ENCODE measurements at places on chromosomes 6 and 20.
A peak's percentile ranks its signal among the peaks of the same experiment; 100 is the strongest.

GRCh38 chr6:140909156-140909555, 1223.6 kb upstream of the GJE1 start:
- DNase-seq, result no peak

DNA sequence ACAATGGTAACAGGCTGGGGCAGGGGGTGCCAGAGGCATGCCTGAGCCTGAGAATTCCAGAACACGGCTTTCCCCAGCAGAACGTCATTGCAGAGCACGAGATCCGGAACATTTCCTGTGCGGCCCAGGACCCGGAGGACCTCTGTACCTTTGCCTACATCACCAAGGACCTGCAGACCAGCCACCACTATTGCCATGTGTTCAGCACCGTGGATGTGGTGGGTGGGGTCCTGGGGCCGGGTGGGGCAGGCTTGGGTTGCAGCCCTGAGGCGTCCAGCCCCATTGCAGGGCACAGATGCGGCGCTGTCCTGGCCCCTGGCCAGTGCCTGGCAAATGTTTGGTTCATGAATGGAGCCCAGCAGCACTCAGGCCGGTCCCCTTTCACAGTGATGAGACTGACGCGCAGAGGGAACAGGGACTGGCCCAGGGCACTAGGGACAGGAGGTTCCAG, 57.1 kb downstream of the TCP11 start:
- DNase-seq, result no peak

DNA sequence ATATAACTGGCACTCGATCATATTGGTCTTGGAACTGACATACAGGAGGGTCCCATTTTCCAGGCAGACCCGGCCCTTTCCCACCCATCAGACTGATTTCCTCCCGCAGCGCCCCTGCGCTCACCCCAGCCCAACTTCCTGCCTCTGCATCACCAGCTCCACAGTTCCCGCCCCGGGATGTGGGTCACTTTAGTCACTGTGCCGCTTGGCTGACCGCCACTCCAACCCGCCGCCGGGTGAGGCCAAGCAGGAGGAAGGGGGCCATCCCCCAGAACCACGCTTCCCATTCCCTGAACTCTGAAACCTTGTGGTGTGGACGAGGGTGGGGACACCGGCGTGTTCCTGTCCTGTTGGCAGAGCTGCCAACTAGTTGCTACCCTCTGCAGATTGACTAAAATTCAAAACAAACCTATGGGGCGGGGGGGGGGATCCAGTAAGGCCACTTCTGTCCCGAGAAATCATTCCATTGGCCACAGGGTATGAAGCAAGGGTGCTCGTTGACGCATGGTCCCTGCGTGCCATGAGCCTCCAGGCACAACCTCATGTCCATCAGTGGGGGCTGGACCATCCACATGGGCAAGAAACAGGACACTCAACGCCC, 12.3 kb downstream of the TGM2 start:
- no peak for DNase-seq

GRCh38 chr6:1491591-1492319, 102.4 kb downstream of the FOXF2 start:
- no peak for DNase-seq

GRCh38 chr6:27059621-27060425, 187.7 kb upstream of the PRSS16 start:
- peak; percentile 83 for DNase-seq

DNA sequence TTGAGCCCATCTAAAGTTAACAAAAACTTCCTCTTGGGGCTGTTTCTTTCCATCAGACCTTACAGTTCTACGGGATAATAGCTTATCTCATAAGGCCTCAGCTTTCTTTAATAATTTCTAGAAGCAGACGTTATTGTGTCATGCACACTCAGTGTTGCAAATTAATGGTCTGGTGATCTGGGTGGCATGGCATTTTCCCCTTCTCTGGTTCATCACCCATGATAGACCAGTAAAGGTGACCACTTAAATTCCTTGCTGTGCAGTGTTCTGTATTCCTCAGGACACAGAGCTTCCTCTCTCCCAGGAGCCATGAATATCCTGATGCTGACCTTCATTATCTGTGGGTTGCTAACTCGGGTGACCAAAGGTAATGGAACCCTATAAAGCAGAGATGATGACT, at the start of gene DEFB125:
Gene DEFB125, plus strand, starts transcription at position 272 of the 400 bp plus-strand sequence. Its CDS starts 38 bp downstream, at position 310.
- no peak for DNase-seq

GRCh38 chr20:63223121-63223825, 7.3 kb upstream of the YTHDF1 start:
- DNase-seq, result no peak

GRCh38 chr6:167415441-167415961, 90.6 kb downstream of the TTLL2 start:
- no peak for DNase-seq

GRCh38 chr20:24998631-24999445, 6.3 kb upstream of the APMAP start:
- DNase-seq, result no peak

- DNase-seq, result no peak
Observed at GRCh38 chr6:71463061-71463460, 174.4 kb downstream of the OGFRL1 start.

- DNase-seq, result no peak
Observed at GRCh38 chr6:20438462-20439070, 36.9 kb downstream of the E2F3 start.

- DNase-seq, result no peak
Observed at GRCh38 chr6:154448448-154449096, 61.9 kb downstream of the CNKSR3 start.

GRCh38 chr6:125918681-125919566, 37.6 kb upstream of the HINT3 start:
- DNase-seq, result no peak

DNA sequence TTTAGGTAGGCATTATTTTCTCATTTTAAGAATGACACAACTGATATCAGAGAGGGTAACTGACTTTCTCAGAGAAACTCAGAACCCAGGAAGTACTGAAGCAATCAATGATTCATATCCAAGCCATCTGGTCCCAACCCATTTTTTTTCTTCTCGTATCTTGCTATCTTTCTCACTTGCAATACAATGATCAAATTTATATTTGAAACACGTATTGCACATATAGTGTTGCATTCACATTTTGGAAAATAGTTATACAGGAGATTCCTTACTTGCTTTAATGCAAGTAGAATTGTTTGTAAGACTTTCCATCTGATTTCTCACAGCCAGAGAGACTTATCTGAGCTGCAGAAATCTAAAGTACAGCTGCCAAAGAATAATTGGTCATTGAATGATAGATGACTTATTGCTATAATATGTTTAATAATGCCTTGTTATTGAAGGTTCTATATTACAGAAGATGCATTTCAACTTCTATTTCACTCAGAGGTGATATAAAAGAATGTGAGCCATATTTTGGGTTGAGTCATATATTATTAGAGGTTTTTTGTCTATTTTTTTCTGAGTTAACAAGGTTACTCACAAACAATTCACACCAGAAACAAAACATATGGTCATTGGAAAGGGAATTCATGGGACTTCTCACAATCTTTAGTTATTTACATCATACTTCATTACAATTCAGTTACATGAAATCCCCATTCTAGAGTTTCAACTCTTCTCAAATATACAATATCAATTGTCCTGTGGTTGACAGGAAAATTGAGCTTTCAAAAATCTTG, 337.5 kb upstream of the CITED2 start:
- DNase-seq, result no peak

DNA sequence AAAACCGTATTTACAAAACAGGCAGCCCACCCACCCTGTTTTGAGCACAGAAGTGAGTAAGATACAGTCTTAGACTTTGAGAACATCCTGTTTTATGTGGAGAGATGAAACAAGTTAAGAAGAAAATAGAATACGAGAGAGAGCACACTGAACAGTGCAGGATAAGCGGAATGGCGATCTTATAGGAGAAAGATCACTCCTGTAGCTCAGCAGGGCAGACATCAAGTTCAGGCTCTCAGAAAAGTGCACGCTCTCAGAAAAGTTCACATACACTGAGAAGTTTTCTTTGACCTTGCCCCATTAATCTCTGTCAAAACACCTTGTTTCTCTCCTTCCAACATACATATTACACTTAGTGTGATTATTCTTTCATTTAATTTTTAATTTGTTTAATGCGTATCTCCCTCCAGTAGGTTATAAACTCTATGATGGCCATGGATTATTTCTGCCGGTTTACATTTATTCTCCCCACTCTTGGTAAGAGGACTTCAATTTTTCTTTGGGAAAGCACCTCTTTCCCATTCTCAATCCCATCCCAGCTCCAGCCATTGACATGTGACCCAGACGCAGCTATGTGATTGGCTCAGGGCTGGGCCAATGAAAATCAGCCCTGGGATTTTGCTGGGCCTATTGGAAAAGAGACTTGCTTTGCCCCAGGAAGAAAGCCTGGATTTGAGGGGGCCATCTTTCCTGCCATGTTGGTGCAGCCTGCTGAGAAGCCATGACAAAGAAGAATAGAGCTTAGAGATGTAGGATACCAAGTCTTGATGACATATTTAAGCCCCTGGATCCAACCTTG, 16.2 kb downstream of the KCNB1 start:
- DNase-seq, result no peak

GRCh38 chr6:63278916-63279315, 40.9 kb downstream of the LGSN start:
- no peak for DNase-seq

- DNase-seq, result no peak
Observed at GRCh38 chr6:139482287-139482686, 107.8 kb upstream of the CITED2 start.

GRCh38 chr20:51440589-51440988, 101.9 kb downstream of the NFATC2 start:
- DNase-seq, result no peak

DNA sequence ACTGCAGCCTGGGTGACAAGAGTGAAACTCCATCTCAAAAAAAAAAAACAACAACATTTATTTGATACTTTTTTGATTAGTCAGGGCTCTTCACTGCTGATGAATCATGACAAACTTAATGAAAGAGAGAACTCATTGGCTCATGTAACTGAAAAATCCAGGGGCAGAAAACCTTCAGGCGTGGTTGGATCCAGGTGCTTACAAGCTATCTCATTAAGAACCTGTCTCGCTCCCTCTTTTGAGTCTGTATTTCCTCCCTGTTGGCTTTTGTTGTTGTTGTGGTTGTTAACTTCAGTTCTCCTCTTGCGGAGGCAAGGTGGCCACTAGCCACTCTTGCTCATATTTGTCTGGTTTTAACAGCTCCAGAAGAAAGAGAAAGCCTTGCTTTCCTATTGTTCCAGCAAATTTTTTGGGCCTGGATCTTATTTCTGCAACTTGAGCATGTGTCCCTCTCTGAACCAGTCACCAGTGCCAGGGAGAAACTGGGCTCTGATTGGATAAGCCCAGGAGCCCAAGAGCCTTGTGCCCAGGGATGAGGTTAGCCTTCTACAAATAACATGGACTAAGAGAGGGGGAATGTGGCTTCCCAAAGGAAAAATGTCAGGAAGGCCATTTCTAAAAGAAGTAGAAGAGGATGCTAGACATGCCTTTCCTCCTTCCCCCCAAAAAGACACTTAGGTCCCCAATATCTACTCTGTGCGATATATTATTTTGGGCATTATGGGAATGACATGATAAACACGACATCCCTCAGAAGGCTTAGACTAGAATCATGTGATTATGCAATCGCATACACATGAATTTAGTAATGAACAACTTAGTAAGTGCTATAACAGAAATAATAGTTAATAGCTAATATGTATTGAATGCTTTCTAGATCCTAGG, 64.5 kb downstream of the PHACTR2 start:
- DNase-seq, result no peak

GRCh38 chr6:159807150-159807858, 7.2 kb downstream of the PNLDC1 start:
- no peak for DNase-seq

DNA sequence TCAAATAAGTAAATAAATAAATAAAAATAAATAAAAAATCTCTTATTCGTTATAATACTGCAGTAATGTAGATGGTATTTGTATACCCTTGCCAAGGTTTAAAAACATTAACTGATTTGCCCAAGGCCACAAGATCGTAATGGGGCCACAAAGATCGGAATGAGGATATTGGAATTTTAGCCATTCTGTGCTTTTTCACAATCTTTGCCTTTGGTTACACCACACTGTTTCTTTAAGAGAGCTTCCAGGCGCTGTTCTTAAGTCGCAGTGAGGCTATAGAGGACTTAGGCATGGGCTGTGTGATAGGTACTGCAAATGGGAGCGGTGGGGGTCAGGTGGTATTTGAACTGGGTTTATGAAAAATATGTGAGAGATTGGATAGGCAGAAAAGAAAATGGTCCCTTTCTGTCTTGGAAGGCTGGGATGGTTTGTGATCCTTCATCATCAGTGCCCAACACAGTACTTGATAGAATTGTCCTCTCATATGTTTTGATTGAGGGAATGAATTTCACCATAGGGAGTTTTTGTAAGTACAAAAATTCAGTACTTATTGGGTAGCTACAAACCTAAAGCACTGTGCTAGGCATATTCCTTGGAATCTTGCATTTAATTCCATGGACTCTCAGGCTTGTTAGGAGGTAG, 1.4 kb downstream of the NUS1 start:
- DNase-seq, result no peak

GRCh38 chr6:107695061-107695720, 128.9 kb downstream of the SCML4 start:
- DNase-seq, result no peak

GRCh38 chr6:51257938-51258337, 439.3 kb downstream of the TFAP2B start:
- DNase-seq, result no peak

- DNase-seq, result no peak
Observed at GRCh38 chr6:164308339-164308738, 893.8 kb downstream of the QKI start.

DNA sequence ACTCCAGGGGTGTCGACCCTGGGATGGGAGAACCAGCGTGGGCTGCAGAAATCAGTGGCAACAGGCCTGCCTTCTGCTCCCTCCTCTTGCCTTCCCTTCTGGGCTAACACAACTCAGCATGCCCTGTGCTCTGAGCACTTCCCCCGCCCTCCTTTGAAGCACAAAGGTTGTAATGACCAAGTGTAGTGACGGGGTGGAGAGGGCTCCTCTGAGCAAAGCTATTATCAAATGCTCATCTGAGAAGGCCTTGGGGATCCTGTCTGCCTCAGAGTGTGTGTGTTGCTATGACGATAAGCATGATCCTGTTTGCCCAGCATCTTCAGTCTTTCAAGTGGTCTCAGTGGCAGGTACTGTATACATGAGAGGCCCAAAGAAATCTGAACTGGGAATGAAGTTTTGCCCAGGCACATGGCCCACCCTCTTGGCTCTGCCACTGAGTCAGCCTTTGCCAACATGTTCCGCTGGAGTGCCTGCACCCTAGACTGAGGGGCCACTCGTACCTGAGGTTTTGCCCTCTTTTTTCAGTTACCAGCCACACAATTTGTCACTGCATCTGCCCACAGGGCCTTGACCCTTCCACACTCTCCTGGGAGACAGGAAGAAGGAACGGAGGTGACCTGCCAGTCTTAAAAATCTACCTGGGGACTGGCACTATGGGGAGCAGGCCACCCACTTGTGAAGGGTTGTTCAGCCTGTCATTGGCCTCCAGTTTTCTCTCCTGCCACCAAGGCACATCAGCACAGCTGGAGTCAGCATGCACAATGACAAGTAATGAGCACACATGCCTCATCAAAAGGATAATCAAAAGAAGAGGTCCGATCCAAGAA, 74.5 kb downstream of the GFOD1 start:
- DNase-seq, result no peak
